Dermis blood vessel endothelial cell (primary cell): ENCODE measurements at places on chromosomes 5 and 9.
A peak's percentile ranks its signal among the peaks of the same experiment; 100 is the strongest.

DNA sequence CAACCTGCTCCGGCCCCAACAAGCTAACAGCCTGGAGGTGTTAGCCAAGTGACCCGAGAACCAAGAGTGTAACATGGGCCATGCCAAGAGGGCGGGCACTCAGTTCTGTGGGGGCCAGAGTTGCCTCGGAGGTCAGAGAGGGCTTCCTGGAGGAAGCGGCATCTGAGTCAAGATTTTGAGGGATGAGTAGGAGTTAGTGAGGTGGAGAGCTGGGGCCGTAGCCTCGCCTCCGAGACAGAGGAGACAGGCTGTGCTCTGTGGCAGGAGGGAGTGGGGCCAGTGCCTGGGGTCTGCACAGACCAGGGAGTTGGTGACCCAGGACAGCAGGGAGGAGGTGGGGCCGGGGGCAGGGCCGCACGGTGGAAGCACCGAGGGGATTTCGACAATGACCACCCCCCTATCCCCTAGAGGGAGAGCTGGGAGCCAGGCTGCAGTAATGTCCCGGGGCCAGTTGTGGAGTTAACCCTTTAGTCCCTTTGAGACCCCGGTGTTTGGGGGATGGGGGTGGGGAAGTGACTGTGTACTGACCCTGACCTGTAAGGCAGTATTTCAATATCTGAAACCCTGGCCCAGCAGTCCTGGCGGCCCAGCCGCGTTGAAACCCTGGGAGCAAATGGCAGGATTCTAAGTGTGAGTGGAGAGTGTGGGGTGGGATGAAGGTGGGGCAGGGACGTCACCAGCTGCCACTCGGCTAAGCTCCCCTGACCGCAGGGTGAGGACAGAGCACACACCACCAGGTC, 148.7 kb upstream of the COL5A1 start:
- DNase-seq, result no peak

DNA sequence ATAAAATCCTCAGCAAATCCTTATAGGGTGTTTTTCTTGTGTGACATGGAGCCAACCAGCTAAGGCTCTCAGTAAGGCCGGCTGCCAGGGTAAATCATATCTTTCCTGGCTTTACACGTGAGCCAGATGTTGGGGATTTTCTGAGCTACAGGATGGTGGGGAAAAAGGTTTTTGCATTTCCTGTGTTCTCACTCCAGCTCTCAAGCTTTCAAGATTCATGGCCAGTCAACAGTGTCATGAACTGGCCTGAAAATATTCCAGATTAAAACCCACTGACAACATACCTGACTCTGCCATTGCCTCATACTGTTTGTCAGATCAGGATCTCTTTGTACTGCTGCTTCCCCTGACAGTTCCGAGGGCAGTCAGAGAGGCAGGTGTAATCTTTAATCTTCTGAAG, 306.9 kb downstream of the GLIS3 start:
- peak; percentile 25 for DNase-seq

GRCh38 chr9:87433853-87434252, 63.8 kb upstream of the DAPK1 start:
- DNase-seq, result no peak

DNA sequence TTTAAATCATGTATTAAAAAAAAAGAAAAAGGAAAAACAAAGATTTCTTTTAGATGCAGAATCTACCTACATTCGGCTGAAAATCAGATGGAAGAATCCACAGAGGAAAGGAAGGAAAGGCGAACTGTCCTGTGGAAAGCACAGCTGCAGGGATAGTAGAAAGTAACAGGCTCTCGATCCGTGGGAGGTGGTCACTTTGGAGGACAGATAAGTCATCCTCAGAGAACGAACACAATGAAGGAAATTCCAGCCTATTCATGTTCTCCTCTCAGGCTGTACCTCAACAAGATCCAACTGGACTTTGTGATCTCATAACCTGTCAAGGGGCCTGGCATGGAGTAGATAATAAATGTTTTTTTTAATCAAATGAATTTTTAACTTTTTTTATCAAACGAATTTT, 72.8 kb downstream of the NR6A1 start:
- peak; percentile 13 for DNase-seq

DNA sequence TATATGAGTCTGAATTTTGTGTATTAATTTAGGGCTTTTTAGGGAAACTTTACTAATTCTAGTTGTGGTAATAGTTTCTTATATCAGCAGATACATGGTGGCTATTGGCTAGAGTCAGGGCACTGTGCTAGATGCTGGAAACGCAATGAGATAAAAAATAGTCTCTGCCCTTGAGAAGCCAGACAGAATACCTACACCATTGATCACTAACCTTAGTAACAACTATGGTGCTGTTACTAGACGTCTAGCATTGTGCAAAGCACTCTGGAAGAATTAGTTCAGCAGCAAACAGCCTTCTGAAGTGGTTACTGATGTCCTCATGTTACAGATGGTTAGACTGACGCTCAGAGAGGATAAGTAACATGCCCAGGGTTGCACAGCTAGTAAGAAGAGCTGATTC, 61.8 kb downstream of the GDA start:
- no peak for DNase-seq

- DNase-seq, result no peak
Measured at GRCh38 chr5:73272351-73272750, 99.4 kb downstream of the TMEM174 start.

DNA sequence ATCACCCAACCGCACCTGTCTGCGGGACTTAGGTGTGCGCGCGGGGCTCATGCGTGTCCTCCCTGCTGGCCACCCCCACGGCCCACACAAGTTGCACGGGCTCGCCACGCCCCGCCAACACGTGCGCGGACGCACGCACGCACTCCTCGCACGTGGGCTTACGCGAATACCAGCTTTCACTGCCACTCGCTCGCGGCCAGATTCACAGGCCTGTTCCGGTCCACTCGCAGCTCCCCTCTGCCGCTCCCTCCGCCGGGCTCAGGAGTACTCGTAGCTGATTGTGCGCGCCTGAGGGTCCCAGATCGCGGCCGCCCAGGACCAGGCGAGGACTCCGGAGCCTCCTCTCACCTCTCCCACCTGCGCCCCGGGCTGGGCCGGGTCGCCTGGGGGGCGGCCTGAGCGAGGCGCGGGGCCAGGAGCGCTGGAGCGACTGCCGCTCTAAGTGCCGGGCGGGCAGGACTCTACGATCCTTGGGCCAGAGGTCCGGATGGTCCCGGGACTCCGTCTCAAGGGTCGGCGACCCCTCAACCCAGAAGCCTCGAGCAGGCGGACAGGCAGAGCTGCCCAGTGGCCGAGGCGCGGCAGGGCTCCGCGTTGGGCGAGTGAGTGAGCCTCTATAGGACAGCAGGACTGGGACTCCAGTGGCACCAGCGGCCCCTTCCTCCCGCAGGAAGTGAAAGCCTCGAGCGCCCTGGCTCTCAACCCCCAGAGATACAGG, 3.4 kb downstream of the PCDHGC5 start:
- no peak for DNase-seq

- no peak for DNase-seq
Measured at GRCh38 chr9:136729144-136729543, 13.6 kb downstream of the LCN10 start.

GRCh38 chr9:115717711-115718173, 435.8 kb upstream of the PAPPA start:
- no peak for DNase-seq

DNA sequence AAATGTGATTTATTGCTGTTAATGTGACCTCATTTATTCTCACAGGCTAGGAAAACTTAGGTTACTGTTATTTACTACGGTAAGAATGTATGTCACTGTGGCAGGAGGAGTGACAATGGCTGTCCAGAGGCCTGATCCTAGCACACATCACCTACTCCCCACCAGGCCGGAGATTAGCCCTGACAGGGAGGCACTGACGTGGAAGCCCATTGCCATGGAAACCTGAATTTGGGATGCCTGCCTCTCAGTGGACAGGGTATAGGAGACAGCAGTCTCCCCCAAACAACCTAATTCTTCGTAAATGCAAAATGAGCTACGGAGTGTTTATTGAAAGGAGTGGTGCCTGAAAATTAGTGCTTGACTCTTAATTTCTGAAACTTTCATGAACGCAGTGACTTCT, 87.6 kb upstream of the SMARCA2 start:
- DNase-seq, result no peak

DNA sequence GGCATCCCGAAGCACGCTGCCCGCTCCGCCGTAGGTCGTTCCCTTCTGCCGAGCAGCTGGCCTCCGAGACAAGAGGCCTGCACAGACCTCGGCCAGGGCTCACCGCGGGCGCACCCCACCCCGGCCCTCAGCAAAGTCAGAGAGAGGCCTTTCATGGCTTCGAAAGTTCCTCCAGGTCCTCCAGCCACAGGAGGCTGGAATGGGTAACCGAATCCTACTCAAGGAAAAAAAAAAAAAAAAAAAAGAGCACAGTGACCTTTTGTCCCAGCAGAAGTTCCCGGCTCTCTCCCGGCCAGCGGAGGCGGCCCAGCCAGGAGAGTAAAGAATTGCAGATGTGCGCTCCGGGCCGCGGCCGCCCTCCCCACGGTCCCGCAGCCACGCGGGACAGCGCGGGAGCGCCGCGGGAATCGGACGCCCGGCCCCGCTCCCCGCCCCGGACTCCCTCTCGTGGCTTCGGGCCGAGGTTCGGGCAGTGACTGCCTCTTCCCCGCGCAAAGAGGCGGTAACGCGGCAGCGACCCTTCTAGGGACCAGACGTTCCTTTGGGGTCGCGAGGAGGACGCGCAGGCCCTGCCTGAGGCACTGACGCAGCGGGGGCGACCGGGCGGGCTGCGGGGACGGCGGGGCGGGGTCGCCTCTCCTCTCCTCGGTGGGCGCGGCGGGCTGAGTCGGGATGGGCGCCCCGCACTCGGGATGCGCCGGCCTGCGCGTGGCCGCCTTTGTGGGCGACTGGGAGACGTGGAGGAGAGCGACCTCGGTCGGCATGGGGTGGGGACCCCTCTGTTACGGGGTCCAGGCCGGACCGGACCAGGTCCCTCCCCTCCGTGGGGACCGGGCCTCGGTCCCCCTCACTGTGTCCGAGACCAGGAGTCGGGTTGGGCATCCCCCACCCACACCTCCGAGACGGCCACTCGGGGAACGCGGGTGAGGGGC, 754 bp downstream of the GFPT2 start:
- peak; percentile 8 for DNase-seq

DNA sequence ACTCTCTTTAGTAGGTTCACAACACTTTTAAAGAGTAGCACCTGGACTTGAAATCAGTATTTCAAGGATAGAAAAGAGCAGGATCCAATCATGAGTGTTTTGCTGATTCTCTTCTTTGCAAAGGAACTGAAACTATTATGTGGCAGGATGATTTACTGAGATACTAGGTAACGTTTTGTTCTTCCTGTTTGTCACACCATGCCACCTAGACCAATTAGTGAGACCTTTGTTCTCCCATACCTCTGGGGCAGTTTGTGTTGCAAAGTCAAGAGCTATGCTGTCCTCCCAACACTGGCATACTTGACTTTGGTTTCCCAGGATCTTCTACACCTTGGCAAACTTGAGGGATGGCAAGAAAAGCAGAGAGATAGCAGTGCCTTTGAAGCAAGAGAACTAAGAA, 43.4 kb downstream of the PPP1R2B start:
- DNase-seq, result no peak

DNA sequence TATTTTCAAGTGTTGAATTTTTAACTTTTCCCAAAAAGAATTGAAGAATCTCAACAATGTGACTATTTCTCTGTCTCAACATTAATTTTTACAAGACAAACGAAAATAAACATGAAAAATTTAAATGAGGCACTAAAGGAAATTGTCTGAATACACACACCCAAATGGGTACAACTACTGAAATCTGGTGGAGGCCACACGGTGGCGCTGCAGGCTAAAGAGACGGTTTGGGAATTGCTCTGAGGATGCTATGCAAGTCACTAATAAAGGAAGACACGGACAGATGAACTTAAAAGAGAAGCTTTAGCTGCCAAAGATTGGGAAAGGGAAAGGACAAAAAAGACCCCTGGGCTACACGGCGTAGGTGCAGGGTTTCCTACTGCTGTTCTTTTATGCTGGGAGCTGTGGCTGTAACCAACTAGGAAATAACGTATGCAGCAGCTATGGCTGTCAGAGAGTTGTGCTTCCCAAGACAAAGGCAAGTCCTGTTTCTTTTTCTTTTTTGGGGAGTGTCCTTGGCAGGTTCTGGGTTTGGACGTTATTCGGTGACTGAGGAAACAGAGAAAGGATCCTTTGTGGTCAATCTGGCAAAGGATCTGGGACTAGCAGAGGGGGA, at the start of gene PCDHB10:
Gene PCDHB10, plus strand, starts transcription at position 244 of the 616 bp plus-strand sequence. Its CDS starts 200 bp downstream, at position 444.
- peak; percentile 62 for DNase-seq

DNA sequence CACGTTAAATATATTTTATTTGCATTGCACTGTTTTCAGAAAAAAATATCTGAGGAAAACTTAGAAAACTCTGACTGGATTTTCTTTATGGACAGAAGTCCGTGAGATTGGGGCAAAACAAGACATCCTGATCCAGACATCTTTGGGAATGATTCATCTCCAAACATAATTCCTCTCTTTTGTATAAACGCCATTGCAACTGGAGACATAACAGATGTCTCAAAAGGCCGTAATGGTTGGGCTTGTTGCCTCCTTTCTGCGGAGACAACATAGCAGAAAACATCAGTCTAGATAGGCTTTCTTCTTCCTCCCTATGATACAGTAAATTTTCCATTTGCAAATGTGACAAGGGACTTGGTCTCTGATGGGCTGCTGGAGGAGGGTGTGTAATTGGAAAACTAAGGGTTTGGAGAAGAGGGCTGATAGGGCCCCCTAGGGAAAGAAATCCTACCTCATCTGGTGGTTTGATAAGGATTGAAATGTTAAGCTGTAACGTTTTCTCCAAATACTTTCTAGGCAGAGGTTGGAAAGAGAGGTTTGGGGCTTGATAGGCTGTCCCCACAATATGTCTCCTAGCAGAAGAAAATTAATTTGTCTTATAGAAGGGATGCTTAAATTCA, 631.5 kb upstream of the ST8SIA4 start:
- no peak for DNase-seq

- DNase-seq, result no peak
Measured at GRCh38 chr9:3900673-3901318, 375.0 kb upstream of the RFX3 start.

- DNase-seq, result no peak
Measured at GRCh38 chr9:85420750-85421149, 321.0 kb downstream of the AGTPBP1 start.

DNA sequence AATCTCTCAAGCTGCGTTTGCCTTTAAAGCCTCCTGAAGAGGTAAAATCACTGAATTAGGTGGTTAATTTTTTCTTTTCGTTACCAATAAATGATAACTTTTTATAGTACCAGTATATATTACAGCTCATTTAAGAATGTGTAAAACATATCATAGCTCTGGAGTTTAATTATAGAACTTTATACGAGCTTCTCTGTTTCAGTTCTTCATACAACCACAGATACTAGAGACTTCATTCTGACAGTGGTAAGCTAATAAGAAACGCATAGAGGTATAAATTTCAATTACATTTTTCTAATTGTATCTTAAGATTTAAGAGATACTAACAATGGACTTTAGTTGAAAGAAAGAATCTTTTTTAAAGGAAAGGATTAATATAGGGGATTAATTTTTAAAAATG, 73.9 kb downstream of the PBX3 start:
- no peak for DNase-seq

GRCh38 chr5:7246287-7246686, 149.7 kb upstream of the ADCY2 start:
- no peak for DNase-seq

GRCh38 chr5:39577529-39577928, 152.7 kb upstream of the DAB2 start:
- DNase-seq, result no peak
